ENCODE measurements at places on chromosomes 6 and 20. TPM values are rescaled to one million over a fixed set of nuclear protein-coding genes. Genes with fewer than 3 reads are reported as not detected.

The CYP24A1 gene
- 0.20 TPM for total RNA-seq

DNA sequence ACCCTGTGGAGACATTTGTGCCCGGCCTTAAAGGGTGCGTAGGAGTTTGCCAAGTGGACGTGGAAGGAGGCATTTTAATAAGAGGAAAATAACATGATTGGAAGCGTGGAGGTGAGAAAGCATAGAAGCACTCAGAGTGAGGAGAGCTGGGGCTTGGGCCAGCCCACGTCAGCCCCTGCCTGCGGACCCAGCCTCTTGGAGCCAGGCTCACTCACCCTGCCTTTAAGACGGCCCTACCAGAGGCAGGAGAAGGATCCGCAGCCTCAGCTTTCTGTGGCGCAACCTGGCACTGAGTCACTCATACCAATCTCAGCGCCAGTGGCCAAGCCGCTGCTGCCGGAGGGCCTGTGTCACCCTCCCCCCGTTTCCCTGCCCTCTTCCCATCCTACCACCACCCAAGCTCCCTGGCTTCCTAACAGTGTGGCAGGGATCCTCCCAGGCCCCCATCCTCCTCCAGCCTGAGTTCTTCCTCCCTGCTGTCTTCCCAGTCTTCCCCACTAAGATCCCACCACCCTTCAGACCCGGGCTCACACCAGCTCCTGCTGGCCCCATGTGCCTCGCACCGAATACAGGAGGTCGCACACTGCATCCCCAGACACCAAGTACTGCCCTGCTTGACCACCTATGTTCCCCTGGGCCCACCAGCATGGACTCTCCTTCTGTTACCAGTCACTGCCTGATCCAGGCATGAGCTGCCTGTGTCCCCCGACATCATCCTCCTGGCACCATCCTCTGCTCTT lies 285.2 kb downstream of the UST start:
- no peak for DNase-seq

GRCh38 chr20:32051720-32052089 lies 337 bp upstream of the HCK start:
- DNase-seq, result no peak

GRCh38 chr6:13554929-13555333 lies 19.5 kb upstream of the SIRT5 start:
- DNase-seq, result no peak

GRCh38 chr6:101259505-101259904 lies 134.0 kb upstream of the GRIK2 start:
- DNase-seq, result no peak

DNA sequence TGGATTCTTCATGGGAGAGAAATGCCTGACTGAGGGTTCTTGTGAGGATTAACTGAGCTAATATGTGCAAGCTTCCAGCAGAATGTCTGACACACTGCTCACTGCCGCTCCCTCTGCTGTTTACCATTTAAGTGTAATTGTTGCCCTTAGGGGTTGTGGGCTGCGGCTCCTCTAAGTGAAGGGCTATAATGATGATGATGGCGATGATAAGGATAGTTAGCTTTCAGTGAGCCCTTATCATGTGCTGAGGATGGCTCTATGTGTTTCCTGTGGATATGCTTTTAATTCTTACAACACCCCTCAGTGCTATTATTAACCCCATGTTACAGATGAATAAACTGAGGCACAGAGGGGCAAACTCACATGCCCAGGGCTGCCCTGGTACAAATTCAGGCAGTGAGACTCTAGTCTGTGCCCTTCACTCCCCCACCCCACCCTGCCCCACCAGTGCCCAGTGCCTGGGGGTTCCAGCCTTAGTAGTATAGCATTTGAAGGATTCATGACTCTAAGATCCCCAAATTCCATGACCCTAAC lies 33.4 kb downstream of the TGM2 start:
- no peak for DNase-seq

DNA sequence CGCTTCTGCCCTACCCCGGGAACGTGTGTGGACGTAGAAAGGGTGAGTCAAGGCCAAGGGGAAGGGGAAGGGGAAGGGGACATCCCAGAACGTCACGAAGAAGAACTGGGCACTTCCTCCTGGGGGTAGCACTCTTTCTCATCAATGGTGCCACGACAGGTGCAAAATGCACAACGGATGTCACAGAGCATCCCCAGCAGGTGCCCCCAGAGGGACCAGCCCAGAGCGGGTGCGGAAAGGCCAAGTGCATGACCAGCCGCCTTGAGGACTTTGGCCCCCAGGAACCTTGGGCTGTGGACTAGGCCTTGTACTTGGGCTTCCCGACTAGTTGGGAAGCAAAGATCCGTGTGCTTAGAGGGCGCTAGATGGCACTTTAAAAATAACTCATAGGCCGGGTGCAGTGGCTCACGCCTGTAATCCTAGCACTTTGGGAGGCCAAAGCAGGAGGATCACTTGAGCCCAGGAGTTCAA lies 12.1 kb upstream of the SRC start:
- no peak for DNase-seq

The GLP1R gene
- total RNA-seq, result not detected

- no peak for DNase-seq
Observed at GRCh38 chr6:130981409-130981808, 81.6 kb downstream of the EPB41L2 start.

DNA sequence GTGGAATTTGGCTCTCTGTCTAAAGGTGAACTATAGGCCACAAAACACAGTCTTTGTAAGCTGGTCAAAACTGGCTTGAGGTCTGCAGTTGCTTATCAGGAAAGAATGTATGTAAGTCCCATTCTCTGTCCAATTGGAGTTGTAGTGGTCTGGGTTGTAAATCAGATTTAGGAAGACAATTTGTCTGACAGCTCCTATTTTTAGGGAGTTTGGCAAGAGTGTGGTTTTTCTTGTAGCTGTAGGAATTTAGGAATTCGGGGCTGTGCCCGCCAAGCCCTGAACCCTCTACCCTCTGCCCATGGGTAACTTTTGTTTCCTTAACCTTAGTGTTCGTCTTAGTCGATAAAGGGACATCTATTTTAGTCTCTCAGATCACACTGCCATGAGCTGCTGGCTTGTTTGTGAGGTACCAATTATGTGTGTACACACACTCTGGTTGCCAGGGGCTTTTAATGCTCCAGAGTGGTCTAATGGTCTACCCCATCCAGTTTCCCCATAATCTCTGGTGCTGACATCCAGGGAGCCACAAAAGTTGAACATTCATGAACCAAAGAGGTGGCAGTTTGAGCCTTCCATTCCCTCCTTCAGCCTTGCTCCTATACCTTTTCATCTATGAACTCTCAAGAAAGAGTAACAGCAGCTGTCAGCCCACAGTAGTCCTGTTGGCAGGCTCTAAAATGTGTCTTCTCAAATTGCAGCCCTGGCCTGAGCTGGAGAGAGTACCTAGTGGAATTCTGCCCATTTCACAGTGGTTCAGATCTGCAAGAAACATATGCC lies 93.0 kb downstream of the ANKRD6 start:
- DNase-seq, result peak; percentile 8

- no peak for DNase-seq
Observed at GRCh38 chr6:119716668-119717270, 367.2 kb upstream of the MAN1A1 start.

- no peak for DNase-seq
Observed at GRCh38 chr20:54068966-54069365, 1.4 kb downstream of the BCAS1 start.

- DNase-seq, result no peak
Observed at GRCh38 chr6:36413489-36414480, 26.3 kb upstream of the ETV7 start.

DNA sequence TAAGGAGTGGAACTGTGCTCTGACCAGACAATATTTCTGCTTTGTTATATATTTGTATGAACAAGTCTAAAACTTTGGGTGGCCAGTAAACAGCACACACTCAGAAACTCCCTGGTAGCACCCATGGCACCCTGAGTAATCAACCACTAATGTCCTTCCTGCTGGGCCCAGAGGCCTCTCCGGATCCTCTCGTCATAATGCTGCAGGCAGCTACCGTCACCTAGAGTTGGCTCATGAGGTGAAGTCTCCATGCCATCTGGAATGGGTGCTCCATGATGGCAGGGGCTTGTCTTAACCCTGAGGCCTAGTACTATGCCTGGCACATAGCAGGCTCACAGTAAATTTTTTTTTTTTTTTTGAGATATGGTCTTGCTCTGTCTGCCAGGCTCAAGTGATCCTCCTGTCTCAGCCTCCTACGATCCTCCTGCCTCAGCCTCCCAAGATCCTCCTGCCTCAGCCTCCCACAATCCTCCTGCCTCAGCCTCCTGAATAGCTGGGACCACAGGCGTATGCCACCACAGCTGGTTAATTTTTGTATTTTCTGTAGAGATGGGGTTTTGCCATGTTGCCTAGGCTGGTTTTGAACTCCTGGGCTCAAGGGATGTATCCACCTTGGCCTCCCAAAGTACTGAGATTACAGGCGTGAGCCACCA lies 3.0 kb upstream of the SDCBP2 start:
- no peak for DNase-seq

- no peak for DNase-seq
Observed at GRCh38 chr6:136524936-136525413, 25.2 kb downstream of the MAP7 start.

DNA sequence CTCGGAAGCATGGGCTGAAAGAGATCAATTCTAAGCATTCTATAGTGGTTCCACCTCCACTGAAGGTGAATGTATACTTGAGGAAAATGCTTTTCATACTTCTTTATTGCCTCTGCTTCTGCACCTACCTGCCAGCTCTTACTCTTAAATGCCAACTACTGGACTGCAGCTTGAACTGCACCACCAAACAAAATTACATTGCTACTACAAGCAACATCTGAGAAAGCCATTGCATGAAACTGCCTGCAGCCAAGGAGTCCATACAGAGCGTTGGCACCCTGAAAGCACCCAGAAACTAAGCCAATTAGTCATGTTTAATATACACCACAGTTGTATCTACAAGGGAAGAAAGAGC lies 440.9 kb downstream of the BTBD3 start:
- no peak for DNase-seq

The PLA2G7 gene
- total RNA-seq, result not detected

- DNase-seq, result no peak
Observed at GRCh38 chr6:7914311-7914710, 3.7 kb upstream of the TXNDC5 start.

GRCh38 chr20:62964700-62965099 lies 12.2 kb downstream of the SLC17A9 start:
- no peak for DNase-seq

DNA sequence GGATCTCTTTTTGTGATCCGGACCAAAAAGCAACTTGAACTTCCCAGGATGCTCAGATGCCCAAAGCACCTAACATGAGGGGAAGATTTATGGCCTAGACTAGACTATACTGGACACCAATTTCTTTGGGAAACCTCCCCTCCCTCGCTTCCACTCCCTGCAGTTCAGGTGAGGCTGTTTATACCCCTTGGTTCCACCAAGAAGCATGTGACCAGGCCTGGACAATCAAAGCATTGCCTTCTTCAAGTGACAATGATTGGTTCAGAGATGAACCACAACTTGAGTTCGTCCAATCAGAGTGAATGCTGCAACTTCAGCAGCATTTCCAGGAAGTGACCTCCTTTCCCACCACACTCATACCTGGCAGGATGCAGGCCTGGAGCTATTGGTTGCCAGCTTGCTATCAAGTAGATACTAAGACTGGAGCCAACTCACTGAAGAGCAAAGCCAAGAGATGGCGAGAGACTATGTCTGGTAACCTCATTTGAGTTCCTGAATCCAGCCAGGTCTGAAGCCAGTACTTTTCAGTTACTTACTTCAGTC lies 45.6 kb upstream of the SLC9A8 start:
- DNase-seq, result no peak

GRCh38 chr6:25042984-25043725 lies 107.4 kb upstream of the RIPOR2 start:
- no peak for DNase-seq

DNA sequence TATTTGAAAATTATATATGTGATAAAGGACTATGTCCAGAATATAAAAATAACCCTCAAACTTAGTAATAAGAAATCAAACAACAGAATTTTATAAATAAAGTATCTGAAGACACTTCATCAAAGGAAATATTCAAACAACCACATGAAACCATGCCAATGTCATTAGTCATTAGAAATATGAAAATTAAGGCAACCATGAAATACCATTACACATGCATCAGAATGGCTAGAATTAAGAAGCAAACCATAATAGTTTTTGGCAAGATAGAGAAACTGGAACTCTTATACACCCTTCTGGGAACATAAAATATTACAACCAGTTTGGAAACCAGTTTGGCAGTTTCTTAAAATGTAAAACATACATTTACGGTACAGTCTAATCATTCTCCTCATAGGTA lies 137.2 kb upstream of the ADGRB3 start:
- no peak for DNase-seq

DNA sequence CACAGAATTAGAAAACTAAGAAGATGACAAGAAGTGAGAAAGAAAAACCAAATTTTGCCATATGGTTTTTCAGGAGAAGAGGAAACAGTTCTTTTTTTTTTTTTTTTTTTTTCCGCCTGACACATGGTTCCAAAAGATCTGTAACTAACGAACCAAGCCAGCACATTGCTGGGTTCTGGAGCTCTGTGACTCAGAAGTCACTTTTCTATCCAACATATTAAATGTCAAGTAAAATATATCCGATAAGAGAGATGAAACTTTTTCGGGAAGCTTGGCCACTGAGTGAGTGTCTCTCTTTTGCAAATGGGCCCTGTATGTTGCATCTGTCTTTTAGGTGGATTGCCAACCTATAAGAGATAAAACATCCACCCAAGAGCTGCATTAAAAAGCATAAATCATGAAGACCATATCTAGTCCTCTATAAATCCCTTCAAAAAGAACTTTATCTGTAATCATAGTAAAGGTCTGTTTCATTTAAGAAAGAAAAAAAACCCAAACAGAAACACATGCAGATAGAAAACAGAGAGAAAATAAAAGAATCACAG lies 4.6 kb downstream of the METTL24 start:
- no peak for DNase-seq

The DNAH8 gene
- total RNA-seq, result not detected

DNA sequence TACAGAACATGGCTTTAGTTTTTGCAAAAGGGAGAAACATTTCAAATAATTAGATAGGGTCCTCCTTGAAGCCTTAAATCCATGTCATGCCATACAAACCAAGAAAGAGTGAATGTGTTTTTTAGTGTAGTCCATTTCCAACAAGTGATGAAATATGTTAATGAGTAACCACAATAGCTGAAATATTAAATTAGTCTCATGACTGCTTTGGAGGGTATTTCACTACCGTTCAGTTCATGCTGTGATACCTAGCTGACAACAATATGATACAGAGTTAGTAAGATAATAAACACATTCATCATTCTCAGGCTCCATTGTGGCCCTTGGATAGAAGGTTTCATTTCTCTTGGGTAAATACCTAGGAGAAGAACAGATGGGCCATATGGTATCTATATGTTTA lies 5.8 kb upstream of the ID4 start:
- no peak for DNase-seq

- no peak for DNase-seq
Observed at GRCh38 chr6:164035900-164036485, 621.5 kb downstream of the QKI start.

The DEFB119 gene
- not detected for total RNA-seq

DNA sequence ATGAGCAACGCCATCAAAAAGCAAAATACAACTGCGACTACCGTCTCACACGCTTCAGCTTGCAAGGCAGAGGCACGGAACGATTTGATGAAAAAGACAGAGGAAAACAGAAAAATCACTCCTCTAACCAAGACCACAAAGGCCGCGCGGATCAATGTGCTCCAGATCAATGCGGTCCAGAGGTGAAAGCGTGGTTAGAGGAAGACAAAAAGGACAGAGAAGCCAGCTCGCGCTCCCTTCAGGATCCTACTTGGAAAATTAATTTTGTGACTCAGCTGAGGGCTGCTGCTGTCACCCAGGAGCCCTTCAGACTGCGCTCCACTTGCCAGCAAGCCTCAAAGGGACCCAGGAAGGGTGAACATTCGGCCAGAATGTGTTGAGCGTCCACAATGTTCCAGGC lies 140.2 kb upstream of the RPS6KA2 start:
- no peak for DNase-seq

- no peak for DNase-seq
Observed at GRCh38 chr6:107731422-107732319, 92.4 kb downstream of the SCML4 start.

The VSTM2L gene
- total RNA-seq, result not detected
